Coronary artery (tissue), 2 donors: ENCODE measurements at places on chromosomes 5 and 9.

GRCh38 chr9:105842023-105842644 lies 147.8 kb downstream of the TMEM38B start:
- no peak for DNase-seq

GRCh38 chr5:121378559-121379359 lies 472.9 kb upstream of the FTMT start:
- no peak for DNase-seq

GRCh38 chr5:126171916-126172315 lies 251.3 kb upstream of the GRAMD2B start:
- no peak for DNase-seq

- DNase-seq: no peak
Measured at GRCh38 chr5:21654-22233, 70.2 kb upstream of the PLEKHG4B start.

DNA sequence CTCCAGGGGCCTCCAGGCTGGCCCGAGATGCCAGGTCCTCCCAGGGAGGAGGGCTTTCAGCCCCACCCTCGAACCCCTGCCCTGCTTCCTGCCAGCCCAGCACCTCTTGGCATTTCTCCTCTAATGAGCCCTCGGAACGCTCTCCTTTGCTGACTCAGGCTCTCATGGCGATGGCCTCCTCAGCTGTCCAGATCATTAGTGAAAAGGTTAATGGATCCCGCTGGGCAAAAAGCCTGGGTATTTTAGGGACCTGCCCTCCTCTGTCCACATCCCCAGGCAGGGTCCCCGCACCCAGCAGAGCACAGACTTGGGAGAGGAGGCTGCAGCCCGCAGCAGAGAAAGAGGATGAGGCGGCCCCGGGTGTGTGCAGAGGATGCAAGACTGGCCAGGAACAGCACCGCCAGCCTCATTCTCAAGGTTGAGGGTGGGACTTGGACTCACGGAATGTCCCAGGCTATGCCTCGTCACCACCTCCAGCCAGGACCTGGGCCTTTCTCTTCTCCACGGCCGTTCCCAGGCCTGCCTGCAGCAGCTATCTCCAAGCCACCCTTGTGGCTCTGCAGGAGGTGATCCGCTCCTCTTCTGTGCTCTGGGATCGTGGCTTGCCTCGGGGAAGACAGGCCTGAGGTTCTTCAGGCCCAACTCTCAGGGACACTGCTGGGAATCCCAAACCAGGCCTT lies 23.0 kb upstream of the ADAMTS2 start:
- no peak for DNase-seq

DNA sequence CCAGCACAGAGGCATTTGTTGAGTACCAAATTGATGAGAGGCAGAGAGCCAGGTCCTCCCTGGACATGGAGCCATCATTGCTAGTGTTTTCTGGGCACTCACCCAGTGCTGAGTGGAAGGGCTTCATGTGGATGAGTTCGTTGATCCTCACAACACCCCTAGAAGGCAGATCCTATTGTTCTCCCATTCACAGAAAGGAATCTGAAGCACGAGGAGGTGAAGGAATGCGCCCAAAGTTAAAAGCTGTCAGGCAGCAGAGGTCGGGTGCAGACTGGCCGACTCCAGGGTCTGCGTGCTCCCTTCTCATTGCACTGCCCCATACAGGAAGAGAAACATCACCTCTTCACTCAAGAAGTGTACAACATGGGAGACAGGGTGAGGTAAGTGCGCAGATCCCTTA lies 153.5 kb upstream of the TNPO1 start:
- no peak for DNase-seq

- no peak for DNase-seq
Measured at GRCh38 chr9:129344641-129345495, 166.8 kb upstream of the IER5L start.

DNA sequence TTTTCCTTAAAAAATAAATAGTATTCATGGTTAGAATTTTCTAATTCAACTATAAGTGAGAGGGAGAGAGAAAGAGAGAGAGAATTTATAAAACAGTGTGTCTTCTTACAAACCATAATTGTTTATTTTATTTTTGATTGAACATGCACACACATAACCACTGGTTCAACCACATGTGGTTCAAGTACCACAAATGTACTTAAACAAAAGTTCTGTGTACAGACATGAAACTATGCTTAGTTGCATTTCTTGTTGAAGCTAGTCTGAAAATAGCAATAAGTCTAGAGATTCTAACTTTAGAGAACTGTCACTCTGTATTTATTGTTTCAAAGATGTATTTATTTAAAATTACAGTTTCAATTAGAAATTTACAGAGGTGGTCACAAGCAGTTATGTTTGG lies 130.6 kb upstream of the PDE4D start:
- DNase-seq: no peak

DNA sequence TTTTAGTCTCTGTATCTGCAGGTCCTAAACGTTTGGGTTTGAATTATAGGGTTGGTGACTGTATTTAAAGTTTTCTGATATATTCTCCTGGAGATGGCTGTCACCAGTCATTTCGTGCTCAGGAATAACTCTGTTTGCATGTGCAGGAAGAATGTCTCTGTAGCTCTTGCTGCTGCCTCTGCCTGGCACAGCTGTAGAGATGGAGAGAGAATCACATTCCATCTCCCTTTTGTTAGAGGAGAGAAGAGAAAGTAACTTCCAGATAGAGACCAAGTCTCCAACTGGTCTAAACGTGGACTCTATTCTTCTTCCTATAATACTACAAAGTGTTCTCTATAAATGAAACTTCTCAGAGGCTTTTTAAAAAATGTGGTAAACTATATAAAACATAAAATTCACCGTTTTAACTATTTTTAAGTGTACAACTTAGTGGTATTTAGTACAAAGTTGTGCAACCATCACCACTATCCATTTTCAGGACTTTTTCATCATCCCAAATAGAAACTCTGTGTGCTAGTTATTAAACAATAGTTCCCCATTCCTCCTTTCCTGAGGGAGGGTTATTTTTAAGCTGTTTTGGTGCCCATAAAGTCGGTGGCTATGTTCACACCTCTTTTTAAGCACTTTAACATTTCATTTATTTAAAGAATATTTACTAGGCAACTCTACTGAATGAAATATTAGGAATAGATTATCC lies 20.7 kb upstream of the STARD4 start:
- DNase-seq: no peak

DNA sequence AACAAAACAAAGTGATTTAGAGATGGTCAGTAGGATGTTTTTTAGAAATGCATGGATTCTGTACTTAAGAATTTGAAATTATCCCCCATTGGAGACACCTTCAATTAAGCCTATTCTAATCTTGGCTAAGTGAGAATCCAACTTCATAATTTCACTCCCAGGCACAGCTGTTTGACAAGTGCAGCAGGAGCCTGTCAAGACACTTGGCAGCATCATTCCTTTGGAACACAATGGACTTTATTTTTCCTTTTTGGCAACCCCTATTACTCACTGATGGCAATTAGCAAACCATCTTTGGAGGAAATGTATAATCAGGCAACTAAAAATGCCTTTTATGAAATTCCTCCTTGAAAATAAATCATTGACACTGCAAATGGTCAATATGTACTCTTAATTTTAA lies 194.7 kb downstream of the GLIS3 start:
- DNase-seq: no peak

- DNase-seq: no peak
Measured at GRCh38 chr5:122394284-122394930, 82.4 kb downstream of the SNCAIP start.

GRCh38 chr5:100273846-100274580 lies 261.2 kb upstream of the FAM174A start:
- DNase-seq: no peak

GRCh38 chr5:178649580-178649979 lies 22.7 kb upstream of the CLK4 start:
- DNase-seq: no peak

- DNase-seq: no peak
Measured at GRCh38 chr5:125295405-125295872, 549.0 kb upstream of the ZNF608 start.

DNA sequence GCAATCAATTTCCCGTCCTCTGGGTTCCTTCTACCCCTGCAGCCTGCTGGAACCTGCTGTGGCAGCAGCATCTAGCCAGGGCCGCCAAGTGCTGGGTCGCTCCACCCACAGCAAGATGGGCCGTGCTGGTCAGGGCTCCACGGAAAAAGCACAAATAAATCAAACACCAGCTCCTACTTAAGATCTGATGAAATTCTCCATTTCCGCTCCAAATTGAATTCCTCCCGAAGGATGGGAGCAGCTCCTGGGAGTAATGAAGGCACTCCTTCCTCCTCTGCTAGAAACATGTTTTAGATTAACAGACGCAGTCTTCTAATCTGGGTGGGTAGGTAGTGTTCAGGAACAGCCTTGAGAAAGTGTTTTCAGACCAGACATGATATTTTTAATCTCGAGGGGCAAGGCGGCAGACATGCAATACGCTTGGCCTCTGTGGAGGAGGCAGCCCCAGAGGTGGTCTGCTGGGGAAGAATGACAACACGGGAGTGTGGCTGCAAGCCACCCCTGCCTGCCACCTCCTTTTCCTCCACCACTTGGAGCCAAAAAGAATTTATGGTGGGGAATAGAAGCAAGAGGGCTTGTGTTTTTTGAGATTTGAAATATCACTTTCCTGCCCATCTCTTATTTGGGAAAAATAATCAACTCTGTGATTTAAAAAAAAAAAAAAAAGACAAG lies 194.1 kb downstream of the AOPEP start:
- peak; percentile 74 for DNase-seq

- DNase-seq: no peak
Measured at GRCh38 chr5:108937221-108937620, 189.5 kb downstream of the FER start.

DNA sequence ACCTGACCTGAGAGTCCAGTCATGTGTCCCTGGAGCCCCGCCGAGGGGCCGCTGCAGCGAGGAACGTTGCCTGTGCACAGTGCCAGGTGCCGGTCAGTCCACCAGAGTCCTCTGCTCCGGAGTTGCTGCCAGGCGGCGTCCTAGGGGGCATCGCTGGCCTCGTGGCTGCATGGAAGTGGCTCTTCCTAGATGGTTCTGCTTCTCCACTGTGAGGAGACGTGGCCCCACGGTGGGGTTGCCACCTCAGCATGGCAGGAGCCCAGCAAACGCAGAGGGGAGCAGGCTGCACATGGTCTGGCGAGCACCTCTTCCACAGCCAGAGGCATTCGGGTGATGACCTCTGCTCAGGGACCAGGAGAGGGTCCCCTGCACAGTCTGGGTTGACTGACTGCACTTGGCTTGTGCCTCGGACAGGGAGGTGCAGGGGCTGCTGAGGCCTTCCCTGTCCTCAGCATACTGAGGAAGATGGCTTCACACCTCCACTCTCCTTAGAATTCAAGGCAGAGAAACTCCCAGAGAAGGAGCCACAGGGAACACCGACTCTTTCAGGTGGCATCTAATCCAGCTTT lies 25.9 kb upstream of the POMT1 start:
- DNase-seq: no peak

DNA sequence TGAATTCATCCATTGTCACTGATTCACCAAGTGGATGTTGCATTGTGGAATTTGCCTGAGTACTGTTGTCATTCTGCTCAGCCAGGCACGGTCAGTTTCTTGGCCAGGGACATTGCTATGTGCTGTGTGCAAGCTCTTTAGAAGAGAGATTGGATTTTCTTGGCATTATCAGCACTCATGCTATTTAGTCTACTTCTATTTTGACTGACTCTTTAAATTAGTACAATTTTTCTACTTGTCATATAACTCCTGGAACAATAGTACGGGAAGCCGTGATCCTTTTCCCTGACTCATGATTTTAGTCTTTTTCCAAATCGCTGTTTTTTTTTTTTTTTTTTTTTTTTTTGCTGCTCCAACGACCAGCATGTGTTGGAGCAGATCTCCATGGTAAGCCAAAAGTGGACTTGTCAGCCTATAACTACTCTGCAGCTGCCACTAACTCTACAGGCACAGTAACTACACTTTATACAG lies 129.7 kb downstream of the CDC42SE2 start:
- no peak for DNase-seq

- no peak for DNase-seq
Measured at GRCh38 chr9:126784401-126784800, 20.4 kb upstream of the ZBTB43 start.

DNA sequence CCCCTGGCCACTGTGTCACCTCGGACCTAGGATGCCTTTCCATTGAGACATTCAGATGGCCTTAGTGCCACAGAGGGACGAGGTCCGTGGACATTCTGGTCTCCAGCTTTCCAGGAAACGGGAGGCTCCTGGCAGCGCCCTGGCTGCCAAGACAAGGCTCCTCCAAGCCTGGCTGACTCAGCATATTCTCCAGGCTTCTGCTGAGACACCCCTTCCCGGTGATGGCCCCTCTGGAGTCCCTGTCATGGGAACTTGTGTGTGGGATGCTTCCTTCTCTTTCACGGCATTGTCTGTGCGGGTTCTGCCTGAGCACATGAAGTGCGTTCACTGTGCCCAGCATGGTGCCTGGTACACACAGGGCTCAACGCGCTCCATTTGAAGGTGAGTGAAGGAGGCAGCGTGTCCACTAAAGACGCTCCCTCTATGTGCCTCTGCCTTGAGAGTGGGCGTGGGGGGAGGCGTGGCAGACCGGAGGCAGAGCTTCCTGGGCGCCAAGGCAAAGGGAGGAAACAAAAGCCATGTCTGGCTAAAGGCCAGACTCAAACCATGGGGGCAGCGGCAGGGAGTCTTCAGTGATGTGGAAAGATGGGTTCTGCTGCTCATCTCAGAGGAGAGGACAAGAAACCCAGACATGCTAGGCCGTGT lies 46.4 kb upstream of the PRRC2B start:
- no peak for DNase-seq

DNA sequence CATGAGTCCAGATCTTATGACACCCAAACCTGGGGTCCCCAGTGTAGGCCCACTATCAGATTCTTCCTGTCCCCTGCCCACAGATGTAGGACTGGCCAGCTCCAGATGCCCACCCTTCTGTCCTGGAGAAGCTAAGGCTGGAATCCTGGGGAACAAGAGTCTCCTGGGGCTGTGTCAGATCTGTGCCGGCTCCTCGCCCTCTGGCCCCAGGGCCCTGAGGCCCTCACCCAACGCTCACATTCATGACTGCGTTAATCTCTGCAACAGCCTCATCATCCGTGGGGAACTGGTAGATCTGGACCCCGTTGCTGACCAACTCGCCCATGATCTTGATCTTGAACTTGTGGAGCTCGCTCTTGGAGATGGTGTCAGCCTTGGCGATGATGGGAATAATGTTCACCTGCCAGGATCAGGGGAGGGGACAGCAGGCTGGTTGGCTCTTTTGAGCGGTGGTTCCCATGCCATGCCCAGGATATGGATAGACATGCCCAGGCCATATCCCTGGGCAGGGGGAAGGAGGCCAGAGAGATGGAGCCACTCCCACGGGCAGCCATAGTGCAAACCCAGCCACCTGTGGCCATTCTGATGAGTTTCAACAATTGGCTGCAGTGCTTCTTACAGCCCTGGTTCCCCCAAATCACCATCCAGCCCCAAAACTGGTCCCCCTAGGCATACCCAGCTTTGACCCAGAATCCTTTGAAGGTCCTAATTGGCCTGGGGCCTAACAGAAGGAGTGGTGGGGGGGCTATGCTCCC lies 14.6 kb downstream of the SEPTIN8 start:
- DNase-seq: no peak

DNA sequence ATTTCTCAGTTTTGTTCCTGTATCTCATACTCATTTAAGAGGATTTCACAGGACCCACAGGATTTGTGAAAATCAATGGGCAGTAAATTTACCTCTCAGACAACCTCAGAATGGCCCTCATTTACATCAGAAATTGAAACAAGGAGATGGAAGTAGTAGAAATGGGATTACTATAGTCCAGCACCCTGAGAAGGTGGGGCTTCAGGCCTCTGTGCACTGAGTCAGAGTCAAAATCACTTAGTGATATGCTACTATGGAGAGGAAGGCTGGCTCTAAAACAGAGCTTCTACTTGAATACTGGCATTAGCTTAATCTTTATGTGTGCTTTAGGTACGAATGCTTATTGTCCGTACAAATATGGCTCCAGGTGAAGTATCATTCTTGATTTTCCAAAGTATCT lies 159.3 kb downstream of the CEP120 start:
- DNase-seq: no peak
